ENCODE measurements at places on chromosomes 13 and 19.

- no peak for DNase-seq
These were observed 60.6 kb downstream of the LHFPL6 start for GRCh38 chr13:39542361-39542760.

DNA sequence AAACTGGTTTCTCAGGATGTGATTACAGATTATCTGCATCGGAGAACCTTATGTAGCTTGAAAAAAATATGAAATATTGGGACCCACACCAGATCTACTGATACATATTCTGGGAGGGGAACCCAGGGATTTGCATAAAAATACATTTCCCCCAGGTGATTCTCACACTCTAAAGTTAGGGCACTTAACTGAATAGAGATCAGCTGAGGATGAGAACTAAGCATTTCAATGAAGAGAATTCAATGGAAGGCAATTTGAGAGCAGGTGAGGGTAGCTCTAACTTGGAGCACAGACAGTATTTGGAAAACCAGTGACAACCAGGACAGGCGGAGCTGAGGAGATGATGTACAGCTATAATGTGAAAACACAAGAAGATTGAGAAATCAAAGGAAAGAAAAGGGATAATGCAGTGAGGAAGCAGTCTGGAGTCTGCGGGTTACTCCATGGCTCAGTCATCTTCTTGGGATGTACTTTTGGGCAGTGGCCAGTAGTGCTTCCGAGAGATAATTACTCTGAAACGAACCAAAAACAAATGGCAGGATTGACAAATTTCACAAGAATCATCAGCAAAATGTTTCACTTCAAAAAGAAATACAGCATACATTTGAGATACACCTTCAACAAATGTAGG is 6.1 kb upstream of the OXGR1 start:
- no peak for DNase-seq

- DNase-seq: no peak
These were observed 133.9 kb downstream of the DCT start for GRCh38 chr13:94345374-94346195.

- no peak for DNase-seq
These were observed 208.4 kb upstream of the SOX1 start for GRCh38 chr13:111858571-111858970.

DNA sequence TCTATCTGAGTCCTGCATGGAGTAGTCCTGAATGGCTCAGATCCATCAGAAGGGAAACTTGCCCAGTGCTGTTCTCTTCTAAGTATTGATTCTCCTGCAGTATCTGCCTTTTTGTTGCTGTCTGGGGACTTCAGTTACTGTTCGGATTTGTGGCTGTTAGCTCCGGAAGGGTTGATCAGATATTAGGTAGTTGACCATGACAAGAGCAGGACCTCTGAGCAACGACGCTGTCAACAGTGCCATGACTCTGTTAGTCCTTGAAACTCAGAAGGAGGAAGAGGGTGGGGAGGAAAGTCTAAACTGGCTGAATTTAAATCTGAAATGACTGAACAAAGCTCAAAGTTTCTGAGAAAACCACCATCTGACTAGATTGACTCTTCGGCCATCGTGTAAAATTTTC is 42.2 kb downstream of the CCNE1 start:
- no peak for DNase-seq

GRCh38 chr19:16509141-16510061 is 13.2 kb downstream of the C19orf44 start:
- no peak for DNase-seq
